ENCODE measurements at places on chromosomes 16 and 17. TPM values are rescaled to one million over a fixed set of nuclear protein-coding genes. Genes with fewer than 3 reads are reported as not detected.

- no peak for DNase-seq
These were observed 154.2 kb downstream of the PITPNC1 start for GRCh38 chr17:67531291-67531690.

Gene C17orf50
- not detected for total RNA-seq

Gene QPRT
- total RNA-seq = 37.2 TPM

DNA sequence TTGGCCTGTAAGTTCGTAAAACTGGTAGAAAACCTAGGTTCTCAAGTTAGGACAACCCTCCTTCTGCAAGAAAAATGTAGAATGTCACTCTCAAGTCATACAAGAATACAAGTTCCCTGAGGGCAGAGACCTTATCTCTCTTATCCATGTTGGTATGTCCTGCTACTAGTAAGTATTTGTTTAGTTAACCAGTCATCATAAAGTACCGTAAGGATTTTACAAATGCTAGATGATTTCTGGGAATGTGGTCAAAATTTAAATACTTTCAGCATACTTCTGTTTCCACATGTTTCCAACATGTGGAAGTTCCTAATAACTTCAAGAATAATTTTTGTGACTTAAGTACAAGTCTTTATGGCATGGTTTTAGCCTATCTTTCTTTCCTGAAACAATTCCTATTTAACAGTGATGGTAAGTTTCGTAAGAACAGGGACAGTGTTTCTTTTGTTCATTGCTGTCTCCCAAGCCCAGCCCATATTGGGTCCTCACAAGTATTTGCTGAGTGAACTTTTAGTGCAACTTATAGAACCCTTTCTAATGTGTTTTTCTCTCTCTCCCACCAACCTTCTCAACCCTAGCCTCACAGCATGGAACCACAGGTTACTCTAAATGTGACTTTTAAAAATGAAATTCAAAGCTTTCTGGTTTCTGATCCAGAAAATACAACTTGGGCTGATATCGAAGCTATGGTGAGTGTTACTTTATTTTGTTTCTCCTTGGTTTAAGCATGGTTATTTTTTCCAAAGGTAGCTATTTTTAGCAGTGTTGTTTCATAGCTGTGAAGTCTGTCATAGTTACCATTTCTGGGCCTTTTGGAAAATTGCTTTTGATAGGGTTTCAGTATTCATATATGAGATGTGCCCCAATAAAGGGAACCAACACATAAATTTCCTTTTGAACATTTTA is 4.5 kb downstream of the NBR1 start:
- DNase-seq = no peak

GRCh38 chr16:83125999-83126568 is 499.3 kb downstream of the CDH13 start:
- no peak for DNase-seq
